ENCODE measurements at places on chromosomes 6 and 20.

DNA sequence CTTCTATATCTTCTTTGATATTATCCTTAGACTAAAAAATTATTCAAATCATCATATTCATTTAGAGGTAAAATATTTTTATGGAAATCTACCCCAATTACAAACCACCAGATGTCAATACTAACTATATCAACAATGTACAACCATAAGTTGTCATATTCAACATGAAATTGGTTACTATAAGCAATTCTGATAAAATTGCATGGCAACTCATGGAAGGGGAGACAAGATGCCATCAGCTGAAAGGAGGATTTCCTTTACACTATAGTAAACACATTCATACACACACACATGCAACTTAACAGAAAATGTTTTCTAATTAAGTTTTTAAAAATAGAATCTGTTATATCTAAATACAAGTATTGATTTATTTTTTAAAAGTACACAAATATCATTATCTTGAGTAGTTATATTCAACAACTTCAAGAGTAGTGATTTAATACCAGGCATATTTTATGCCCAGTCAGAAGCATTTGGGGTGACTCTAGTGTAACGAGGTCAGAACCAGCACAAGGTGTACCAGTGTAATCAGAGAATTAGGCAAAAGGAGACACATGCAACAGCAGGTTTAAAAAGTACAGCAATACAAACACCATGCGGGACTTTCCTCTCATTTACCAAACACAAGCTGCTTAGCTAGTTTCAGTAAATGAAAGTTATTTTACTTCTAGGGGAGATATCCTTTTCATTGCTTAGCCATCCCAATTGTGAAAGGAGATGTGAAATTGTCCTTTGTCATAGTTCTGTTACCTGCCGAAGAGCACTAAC is 1.0 kb downstream of the FILIP1 start:
- no peak for DNase-seq

GRCh38 chr6:56692523-56693245 is 50.0 kb upstream of the DST start:
- no peak for DNase-seq

DNA sequence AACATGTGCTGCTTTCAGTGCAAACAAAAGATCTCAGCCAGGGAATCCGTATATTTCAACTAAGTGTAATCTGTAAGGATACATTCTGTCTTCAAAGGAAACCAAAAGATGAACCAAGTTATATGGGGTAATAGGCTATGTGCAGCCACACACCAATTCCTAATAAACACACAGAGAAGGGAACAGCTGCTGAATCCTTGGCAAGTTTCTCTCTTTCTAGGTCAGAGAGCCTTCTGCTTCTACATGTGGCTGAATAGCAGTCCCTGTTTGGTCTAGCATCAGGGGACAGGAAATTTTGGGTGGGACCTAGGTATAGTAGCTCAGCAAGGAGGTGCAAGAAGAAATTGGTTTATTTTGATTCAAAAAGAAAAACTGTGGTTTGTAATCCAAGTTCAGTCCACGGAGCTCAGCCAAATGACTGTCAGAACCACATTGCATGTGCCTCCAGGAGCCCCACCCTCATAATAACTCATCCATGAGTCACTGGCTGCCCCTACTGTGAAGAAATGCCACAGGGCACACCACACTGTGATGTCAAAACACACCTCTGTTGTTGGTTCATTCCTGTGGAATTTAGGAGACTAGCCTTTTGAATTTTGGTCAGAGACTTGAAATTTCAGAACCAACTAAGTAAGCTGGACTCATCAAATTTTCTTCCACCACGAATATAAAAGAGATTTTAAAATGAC is 21.1 kb downstream of the SPTLC3 start:
- no peak for DNase-seq

- no peak for DNase-seq
These were observed 1122.3 kb downstream of the EPHA7 start for GRCh38 chr6:92297101-92297500.

- no peak for DNase-seq
These were observed at the start of gene SRC for GRCh38 chr20:37345339-37346235. SRC (plus strand) TSS chr20:37346140; CDS start chr20:37384154, 38,014 bp downstream.

- no peak for DNase-seq
These were observed at the start of gene HS3ST5 for GRCh38 chr6:114342826-114343781. HS3ST5 (minus strand) TSS chr6:114343023; CDS start chr6:114062845, 280,178 bp downstream.

DNA sequence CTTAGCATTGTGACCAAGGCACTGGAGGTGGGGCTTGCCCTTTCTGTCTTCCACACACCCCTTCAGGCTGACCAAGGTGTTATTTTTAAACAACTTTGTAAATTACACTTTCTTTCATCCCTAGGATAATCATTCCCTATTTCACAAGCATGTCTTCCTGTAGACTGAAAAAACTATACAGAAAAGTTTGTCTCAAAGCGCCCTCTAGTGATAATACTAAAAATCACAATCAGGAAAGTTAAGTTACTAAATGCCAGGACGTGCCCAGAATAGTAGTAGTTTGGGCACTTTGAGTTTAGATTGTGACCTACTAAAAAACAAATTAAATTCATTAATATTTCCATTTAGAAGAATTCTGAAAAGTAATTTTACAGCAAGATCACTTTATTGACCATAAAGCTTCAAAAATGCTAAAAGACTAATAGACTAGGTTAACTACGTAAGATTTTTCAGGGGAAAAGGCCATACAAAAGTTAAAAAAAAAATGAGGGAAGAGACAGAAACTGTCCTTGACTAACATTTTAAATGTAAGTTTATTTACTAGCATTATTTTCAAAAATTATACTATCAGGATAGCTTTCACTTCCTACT is 123.3 kb upstream of the DUSP22 start:
- DNase-seq, result peak; percentile 55

- DNase-seq, result no peak
These were observed 86.2 kb downstream of the PLEKHG1 start for GRCh38 chr6:150685860-150686259.

DNA sequence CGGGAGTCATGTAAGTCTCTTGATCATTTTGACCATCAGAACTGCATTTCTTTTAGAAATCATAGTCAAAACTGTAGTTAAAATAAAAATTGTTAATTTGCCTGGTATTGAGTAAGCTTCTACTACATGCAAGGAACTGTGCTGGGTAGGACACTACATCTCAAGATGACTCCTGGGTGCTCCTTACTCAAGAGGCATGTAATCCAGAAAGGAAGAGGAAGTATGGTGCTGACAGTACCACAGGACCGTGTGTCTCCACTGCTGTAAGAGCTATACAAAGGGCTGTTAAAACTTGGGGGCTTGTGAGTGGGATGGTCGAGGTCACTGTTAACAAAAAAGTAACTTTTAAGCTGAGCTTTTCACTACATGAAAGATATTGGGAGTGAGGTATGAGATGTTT is 508.3 kb upstream of the SOX4 start:
- no peak for DNase-seq

DNA sequence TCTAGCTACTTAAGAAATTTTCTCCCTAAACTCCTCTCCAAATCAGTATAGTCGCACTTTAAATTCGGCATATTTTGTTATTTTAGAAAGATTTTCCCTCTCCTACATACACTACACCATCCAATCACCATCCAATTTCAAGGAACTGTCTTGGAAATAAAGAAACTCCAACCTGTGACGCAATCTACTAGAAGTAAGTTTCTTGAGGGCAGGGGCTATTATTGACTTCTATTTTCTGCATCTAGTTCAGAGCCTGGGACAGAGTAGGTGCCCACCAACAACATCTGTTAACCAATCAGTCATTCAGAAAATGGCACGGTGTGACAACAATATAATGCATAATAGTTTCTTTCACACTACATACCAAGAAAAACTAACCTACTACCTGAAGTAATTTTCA is 3.6 kb downstream of the ATG5 start:
- no peak for DNase-seq

- peak; percentile 32 for DNase-seq
These were observed 117.1 kb upstream of the ASF1A start for GRCh38 chr6:118776607-118777549.

GRCh38 chr20:20491110-20491783 is 123.3 kb downstream of the INSM1 start:
- DNase-seq, result no peak

DNA sequence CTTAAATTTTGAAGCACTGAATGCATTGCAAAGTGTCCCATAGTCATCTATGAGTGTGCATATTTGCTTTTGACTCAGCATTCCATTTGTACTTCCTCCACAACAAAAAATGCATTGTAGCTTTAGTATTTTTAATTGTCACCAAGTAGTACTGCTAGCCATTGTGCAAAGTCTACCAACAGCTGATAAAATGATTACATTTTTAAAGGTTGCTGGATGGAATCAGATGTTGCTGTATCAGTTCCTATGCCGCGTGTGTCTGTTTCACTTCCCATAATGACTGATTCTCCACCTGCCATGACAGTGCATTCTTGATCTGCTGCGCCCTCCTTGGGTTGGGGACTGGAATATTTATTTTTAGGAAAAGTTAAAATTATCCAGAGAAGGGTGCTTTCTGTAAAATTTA is 41.2 kb downstream of the SLX4IP start:
- DNase-seq, result no peak

GRCh38 chr6:51992876-51993275 is 94.5 kb downstream of the PKHD1 start:
- no peak for DNase-seq

DNA sequence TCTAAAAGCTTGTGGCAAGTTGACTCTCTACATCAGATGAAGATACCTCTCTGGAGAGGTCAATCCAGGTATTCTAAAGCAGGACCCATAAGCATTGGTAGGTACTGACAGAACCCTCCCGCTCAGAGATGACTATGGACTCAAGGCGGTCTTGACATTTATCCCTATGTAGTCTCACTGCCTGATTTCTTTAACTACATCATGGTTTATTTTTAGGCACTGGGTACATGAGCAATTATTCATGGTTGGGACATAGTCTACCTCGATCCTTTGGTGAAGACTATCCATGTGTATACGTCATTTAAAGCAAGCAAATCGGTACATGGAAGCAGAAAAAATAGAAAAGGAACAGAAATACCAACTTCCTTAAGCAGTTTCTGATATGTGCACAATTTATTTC is 136.2 kb upstream of the TAB2 start:
- no peak for DNase-seq

DNA sequence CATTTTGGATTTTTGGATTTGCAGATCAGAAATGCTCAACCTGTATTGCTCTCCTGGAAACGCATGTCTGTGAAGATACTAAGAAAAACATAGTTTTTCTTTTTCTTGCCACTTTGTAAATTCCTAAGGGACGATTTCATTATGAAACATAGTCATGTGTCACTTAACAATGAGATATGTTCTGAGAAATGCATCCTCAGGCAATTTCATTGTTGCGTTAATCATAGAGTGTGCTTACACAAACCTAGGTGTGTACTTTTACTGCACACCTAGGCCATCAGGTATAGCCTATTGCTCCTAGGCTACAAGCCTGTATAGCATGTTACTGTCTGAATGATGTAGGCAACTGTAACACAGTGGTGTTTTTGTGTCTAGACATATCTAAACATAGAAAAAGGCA is 13.4 kb upstream of the THEMIS start:
- no peak for DNase-seq

DNA sequence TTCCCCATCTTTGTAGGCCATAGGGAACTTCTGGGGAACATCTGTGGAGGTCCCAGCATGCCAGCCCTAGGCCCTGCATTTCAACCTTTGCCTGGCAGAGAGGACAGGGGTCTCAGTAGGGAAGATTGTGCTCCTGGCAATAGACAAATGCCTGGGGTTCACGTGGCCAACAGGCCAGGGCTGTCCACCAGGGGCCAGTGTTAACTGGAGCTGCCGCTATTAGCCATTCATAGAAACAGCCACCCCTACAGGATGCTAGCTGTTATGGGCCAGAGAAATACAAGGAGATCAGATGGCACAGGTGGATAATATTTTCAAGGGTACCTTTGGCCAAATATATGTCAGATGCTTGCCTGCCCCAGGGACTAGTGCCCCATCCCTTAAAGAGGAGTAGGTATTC is 932.9 kb downstream of the QKI start:
- DNase-seq, result no peak

DNA sequence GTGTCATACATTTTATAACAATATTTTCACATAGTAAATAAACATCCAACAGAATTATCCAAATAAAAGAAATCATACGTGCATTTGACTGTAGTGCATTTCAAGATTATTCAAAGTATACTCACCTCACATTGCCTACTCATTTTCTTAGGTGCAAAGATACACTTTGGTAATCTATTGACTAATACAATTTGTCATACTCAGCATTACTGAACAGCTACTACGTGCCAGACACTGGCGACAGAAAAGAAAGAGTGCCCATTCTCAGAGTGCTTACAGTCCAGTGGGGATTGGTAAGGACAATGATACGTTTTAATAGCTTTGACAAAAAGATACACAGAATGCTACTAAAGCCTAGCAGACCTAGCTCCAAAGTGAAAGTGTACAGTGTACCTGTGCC is 42.0 kb downstream of the FBXL4 start:
- DNase-seq, result no peak

DNA sequence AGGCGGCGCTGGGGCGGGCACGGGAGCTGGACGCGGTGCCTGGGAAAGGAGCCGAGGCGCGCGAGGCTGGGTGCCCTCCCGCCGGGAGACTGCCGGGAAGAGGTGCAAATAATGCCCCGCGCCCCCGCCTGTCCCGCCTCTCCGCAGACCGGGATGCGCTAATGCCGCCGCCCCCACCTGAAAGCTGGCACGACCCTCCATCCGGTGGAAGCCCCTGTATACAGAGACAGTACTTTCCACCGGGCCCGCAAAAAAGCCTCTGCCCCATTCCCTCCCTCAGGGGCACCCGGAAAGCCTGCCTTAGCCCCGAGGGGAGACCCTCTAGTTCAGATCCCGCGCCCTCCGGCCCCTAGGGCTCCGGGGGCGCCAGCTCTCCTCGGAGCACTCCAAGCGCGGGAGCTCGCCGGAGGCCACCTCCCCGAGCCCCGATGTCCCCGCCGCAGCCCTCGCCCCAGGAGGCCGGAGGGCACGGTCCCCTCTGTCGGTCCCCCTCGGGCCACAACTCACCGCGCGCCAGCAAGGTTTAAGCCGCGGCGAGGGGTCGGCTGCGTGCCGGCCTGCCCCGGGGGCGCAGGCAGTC is 1.2 kb downstream of the GRM4 start:
- no peak for DNase-seq

DNA sequence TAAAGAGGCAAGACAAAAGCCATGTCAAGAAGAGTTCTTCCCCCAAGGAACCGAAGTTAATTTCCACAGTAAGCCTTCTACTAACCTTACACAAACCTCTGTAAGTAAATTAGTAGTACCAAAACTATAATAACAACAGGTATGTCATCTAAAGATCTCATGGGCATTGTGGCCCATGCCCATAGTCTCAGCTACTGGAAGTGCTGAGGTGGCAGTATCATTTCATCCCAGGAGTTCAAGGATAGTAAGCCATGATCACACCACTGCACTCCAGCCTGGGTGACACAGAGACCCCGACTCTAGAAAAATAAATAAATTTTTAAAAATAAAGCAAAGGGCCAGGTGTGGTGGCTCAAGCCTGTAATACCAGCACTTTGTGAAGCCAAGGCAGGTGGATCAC is 29.2 kb downstream of the MDN1 start:
- no peak for DNase-seq

DNA sequence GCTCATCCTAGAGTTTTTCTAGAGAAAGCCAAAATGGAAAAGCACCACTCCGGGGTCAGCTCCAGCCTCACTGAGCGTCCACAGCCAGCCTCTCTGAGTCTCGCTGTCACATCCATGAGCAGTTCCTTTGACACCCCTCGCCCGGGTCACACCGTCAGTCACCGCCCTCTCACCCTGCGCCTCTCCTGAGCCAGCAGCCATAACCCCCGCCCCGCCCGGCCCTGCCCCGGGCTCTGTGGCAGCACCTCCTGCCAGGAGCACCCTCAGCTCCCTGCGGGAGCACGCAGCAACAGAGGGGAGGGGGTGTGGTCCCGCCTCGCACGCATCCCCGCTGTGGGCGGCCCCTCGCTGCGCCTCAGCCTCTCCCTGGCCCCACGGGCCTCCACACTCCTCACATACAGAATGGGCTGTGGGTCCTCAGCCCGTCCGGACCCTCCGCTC is 267.7 kb downstream of the TAF4 start:
- DNase-seq, result no peak
